ENCODE measurements at places on chromosomes 1 and 21.

DNA sequence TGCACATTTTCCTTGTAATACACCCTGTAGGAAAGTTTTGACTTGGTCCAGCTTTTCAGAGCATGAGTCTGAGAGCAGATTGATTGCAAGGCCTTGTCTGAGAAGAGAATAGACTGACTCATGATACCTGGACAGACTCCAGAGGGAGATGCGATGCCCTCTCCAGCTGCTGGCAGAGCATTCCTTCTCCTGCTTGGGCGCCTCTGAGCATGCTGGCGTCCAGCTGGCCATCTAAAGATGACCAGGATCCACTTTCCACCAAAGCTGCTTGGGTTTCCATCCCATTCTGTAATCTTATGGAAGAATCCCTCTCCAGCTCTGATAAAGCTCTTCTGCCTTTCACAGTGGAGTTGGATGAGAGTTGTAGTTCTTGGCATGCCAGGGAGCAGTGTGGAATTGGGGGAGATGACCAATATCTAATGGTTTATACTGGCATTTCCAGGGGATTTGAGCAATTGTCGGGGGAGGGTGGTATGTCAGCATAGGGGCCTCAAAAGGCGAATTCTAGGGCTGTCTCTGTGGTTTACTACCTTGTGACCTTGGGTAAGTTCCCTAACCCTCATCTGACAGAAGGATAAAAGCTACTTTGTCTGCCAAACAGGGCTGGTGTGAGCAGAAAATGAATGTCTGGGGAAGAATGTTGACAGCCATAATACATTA is 19.5 kb downstream of the SZRD1 start:
- no peak for DNase-seq

DNA sequence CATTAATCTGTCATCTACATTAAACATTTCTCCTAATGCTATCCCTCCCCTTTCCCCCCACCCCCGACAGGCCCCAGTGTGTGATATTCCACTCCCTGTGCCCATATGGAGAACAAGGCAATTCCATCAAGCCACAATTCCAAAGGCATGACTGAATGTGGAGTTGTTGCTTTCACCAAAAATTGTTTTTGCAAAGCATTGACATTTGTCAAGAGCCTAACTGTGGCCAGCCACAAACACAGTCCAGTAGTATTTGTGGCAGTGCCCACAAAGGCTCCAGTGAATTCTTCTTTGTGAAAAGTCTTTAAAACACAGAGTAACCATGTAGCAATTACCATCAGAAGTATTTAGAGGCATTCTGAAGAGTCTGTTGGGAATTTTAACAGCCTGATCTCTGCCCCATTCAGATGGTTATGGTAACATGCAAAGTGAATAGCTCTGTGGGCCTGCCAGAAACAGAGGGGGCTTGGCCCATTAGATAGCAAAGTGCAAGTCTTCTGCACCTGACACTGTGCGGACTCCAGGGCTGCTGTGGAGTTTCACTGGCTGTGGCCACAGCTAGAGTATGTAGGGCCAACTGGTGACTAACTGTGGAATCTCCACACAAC is 11.6 kb upstream of the LRRC53 start:
- no peak for DNase-seq

- no peak for DNase-seq
Observed at GRCh38 chr21:38950435-38951094, 144.8 kb downstream of the ETS2 start.

DNA sequence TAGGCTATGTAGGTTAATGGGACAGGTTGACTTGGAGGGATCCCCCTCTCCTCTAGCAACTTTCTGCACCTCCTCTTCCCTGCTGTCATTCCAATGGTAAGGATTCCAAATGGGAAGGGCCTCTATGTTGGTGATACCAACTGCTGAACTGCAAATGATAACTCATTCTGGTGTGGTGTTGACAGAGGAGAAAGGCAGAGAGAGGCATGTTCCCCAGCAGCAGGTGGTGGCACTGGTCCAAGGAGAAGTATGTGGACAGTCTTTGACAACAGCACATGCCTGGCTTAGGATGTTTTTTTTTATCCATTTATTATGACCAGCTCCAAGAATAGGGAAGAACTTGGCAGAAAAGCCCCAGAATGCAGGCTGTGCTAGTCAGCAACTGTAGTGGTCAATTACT is 19.6 kb upstream of the SPAG17 start:
- DNase-seq: no peak

DNA sequence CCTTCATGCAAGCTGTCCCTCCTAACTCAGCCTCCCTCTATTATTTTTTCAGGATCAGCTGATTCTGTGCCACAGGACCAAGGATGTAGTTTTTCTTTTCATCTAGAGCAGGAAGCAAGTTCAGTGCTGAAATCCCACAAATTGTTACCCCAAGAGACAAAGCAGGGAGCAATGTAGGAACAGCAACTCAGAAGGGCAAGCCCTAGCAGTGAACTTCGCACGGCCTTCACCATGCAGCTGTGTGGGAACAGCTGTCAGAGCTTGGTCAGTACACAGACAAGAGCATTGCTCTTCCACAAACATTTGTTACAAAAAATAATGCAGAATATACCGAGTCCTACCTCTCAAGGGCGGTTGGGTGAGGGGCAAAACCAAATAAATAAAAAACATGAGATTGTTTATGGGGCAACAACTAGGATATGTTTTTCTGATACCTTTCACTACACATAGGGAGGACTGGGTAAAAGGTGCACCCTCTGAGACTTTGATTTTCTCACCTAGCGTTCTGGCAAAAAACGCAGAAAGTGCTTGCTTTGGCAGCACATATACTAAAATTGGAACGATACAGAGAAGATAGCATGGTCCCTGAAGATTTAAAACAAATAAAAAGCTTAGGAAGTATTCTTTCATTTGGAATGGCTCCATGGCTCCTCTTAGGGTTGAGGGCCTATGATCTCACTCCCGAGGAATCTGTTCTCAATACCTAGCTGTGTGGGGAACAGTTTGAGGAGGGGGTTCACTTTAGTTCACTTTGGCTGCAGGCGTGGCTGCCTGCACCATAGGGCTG is 37.1 kb upstream of the ANGPTL7 start:
- DNase-seq: no peak

DNA sequence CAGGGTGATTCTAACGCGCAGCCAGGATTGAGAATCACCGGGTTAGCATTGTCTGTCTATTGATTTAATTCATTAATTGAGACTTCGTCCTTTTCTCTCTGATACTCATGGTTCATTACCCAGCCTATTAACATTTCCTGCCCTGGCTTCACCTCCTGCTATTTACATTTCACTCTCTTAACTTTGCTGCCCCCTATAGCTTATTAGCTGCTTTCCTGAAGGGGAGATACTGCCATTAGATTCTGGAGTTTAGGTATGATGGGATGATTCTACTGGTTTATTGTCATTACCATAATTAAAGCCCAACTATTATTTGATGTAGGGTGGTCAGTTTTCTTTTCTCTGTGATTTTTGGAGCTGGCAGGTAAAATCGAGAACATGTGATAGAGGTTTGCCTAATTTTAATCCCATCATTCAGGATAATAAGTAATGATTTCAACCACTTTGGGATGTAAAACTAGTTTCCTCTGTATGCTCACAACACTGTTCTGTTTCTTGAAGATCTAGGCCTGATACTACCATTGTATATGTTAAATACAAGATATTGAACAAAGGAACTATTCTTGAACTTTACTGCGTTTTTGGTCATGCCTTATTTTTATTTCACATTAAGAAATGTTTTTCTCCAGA is 6.4 kb downstream of the PPP2R5A start:
- DNase-seq: no peak

- DNase-seq: no peak
Observed at GRCh38 chr1:14707531-14708445, 109.3 kb downstream of the KAZN start.

All from stimulated activated CD8-positive, alpha-beta memory T cell treated with anti-CD3 and anti-CD28 coated beads, Interleukin-4, amount 100 ng/mL, for 1 hour (primary cell).